SK-N-DZ (cell line): ENCODE measurements at places on chromosomes 4 and X.

DNA sequence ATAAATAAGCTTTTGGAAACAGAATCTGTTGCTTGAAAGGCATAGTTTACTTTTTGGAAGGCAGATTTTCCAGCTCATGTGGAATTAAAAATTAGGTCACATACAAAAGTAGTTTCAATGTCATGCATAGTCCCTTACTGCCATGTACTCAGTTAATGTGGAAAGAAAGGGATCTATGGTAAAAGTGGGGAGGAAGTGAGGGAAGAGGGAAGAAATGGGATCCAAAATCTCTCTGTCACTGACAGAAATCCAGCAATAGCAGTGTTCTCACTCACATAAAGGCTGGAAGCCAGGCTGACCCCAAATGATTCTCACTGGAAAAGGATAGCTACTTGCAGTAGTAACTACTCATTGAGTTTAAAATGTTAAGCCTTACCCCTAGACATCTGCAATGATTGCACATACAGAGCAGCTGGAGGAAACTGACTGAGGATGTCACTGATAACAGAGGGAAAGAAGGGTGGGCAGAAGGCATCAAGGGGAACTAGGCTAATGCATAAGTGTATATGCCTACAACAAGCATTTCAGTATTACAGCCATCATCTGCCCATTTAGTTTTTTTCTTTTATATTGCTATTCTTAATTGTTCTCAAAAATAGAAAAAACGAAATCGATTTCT is 445.6 kb downstream of the FAT4 start:
- peak; percentile 13 for DNase-seq

- no peak for DNase-seq
Observed at GRCh38 chr4:85209161-85209560, 242.7 kb upstream of the WDFY3 start.

- DNase-seq, result peak; percentile 31
Observed at GRCh38 chr4:152784490-152785350, 5.0 kb downstream of the ARFIP1 start.

DNA sequence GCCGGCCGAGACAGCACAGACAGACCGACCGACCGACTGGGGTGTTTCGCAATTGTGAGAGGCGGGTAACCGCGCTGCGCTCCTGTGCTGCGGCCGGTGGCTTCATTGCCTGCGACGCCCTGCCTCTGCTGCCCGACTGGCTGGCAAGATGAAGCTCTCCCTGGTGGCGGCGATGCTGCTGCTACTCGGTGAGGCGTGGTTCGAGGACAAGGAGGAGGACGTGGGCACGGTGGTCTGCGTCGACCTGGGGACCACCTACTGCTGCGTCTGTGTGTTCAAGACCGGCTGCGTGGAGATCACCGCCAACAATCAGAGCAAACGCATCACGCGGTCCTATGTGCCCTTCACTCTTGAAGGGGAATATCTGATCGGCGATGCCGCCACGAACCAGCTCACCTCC is 565.7 kb upstream of the SMIM31 start:
- DNase-seq, result no peak

GRCh38 chr4:189162073-189162789 is 778.4 kb upstream of the FRG1 start:
- DNase-seq, result no peak

DNA sequence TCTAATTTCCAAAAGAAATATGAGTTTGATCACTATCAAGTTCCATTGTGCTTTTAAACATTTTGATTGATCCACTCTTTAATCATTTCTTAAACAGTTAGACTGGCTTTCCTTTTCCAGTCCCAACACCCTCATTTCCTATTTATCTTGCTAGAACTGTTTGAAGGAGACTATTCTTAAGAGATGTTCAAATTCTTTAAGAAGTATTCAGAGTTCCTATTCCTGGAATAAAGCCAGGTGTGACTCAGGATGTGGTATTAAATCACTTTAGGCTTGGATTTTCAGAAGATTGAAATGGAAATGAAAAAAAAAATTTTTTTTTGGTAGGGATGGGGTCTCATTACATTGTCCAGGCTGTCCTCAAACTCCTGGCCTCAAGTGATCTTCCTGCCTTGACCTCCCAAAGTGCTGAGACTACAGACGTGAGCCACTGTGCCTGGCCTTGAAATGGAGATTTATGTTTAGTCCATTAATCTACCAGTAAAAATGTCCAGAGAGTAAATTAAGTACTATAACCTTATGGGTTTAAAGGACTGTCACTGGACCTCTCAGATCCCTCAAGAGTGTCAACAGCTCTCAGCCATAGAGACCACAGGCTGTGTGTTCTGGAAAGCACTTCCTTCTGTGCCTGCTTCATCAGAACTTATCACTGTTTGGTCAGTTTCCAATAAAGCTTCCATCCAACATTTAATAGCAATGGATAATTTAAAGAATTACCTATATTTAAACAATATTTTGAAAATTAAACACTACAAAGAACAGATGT is 90.7 kb downstream of the CDS1 start:
- no peak for DNase-seq

GRCh38 chrX:68177542-68177941 is 255.8 kb downstream of the OPHN1 start:
- DNase-seq, result no peak

DNA sequence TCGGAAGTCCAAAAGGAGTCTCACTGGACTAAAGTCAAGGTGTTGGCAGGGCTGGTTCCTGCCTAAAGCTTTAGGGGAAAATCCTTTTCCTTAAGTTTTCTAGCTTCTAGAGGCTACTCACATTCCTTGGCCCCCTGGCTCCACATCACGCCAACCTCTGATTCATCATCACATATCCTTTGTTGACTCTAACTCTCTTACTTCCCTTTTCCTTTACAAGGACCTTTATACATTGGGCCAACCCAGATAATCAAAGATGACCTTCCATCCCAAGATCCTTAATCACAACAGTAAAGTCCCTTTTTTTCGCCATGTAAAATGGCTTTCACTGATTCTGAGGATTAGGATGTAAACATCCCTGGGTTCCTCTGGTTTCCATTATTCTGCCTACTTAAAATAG is 146.4 kb upstream of the DCAF8L1 start:
- no peak for DNase-seq

GRCh38 chrX:104351173-104351769 is 96.5 kb upstream of the ESX1 start:
- DNase-seq, result no peak

DNA sequence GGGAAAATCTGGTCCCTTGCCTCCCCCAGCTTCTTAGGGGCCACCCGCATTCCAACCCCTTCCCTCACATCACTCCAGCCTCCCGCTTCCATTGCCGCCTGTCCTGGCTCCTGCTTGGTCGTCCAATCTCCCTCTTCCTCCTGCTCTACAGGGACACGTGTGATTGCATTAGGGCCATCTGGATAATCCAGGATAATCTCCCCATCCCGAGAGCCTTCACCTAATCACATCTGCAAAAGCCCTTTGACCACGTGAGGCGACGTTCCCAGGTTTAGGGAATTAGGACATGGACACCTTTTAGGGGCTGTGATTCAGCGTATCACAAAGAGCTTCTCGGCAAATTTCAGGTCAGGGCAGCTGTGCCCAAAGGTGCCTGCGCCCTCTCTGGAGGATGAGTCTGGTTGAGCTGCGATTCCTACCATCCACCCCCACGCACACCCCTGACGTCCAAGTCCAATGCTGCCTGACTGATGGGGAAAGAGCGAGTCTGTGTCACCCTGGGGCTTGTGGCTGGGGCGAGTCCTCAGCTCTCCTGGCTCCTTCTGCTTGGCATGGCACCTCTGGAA is 104.6 kb downstream of the PSAPL1 start:
- DNase-seq, result no peak

DNA sequence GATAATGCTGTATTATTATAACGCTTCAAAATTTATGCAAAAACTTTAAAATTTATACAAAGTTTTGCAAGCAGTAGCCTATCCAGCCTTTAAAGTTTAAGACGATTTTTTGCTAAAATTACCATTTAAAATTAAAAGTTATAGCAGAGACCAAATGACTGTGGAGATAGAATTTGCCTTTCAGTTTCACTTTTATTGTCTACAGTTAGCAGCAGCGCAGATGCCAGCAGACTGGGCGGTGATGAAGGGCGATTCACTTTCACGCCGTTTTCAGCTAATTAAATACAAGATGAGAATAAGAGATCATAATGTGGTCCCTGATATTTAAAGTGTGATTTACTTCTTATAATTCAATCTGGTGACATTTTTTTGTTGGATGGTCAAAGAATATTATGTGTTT is 1381.5 kb upstream of the ADGRL3 start:
- no peak for DNase-seq

DNA sequence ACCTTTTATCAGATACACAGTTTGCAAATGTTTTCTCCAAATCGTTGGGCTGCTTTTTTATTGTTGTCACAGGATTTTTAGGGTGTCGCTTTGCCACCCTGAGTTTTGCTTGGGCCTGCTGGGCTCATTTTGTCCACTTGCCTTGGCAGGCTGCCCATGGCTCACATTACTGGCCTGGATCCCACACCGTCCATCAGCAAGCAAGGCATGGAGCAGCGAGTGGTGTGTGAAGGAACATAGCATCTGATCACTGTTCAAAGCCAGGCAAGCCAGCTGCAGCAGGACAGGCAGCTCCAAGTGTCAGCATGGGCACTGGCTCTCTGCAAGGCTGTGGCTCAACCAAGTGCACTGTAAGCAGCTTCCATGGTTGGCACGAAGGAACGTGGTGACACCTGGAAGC is 261.4 kb upstream of the TECRL start:
- no peak for DNase-seq
